Fibroblast of the aortic adventitia (primary cell): ENCODE measurements at places on chromosomes 13 and 19. TPM values are rescaled to one million over a fixed set of nuclear protein-coding genes. Genes with fewer than 3 reads are reported as not detected.
A peak's percentile ranks its signal among the peaks of the same experiment; 100 is the strongest.

DNA sequence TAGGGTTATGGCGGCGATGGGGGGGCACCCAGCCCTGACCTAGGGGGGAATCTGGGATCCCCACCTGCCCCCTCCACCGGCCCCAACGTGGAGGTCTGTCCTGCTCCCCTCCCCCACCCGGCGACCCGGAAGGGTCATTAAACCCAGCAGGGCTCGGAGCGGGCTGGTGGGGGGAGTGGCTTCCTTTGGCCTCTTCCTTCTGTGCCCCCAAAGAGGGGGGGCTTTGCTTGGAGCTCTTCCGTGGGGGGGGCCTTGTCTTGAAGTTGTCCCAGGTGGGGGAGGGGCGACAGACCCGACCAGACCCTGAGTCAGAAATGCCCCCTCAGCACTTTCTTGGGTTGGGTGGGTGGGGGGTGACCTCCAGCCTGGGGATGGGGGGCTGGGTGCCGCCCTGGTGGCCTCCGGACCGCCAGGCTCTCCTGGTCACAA is 1.5 kb downstream of the ARID3A start:
- no peak for DNase-seq

DNA sequence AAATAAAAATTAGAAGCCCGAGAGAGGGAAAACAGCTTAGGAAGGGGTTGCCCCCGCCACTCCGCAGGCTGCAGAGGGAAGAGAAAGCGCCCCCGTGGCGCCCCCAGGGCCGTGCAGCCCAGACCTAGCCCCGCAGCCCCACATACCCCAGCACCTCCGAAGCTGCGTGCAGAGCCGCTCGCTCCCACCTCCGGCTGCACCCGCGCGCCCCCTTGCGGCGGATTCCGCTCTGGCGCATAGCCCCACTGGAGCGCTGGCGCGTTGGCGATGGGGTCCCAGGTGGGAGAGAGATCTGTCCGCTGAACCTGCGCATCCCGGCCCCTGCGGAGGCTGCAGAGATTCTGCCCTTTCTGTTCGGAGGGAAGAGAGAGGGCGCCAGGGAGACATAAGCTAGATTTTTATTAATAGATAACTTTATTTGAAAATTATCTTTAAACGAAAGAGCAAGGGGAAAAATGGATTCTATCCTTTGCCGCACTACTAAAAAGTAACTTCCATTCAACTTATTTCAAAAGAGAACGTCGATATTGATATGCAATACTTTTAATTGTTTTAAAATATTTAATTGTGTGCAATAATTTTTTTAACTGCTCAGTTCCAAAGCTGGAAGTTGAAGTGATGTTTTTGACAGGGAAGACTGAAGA is 11.7 kb upstream of the CLN5 start:
- peak; percentile 55 for DNase-seq

Gene LRG1
- not detected in 2 replicates for total RNA-seq

GRCh38 chr13:20403826-20404225 is 121.8 kb downstream of the CRYL1 start:
- DNase-seq: no peak

Gene ZNF763
- total RNA-seq: 0.27 and 3.4 TPM in 2 replicates
